Memory B cell (primary cell): ENCODE measurements at places on chromosomes 5 and 9.

GRCh38 chr9:133782157-133783130 is 44.3 kb upstream of the SARDH start:
- peak; percentile 79 for DNase-seq

DNA sequence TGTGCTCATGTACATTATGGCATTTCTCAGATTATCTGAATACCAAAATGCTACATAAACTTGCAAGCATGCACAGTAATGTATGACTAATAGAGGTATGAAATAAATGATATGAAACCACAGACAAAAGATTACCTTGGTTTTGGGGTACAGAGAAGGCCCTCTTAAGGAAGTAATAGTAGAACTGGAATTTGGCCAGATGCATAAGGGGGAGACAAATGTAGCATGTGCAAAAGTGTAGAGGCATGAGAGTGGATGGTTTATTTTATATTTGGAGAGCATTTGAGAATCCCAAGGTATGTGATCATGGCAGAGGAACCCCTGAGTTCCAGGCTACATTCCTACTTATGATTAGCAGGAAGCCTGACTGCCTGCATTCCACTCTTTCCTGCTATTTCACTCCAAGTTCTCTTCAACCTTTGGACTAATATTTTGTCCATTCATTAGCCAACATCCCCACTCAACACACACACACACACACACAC is 74.2 kb downstream of the MAMDC2 start:
- DNase-seq = no peak

GRCh38 chr5:123119334-123119986 is 30.4 kb downstream of the PRDM6 start:
- no peak for DNase-seq

DNA sequence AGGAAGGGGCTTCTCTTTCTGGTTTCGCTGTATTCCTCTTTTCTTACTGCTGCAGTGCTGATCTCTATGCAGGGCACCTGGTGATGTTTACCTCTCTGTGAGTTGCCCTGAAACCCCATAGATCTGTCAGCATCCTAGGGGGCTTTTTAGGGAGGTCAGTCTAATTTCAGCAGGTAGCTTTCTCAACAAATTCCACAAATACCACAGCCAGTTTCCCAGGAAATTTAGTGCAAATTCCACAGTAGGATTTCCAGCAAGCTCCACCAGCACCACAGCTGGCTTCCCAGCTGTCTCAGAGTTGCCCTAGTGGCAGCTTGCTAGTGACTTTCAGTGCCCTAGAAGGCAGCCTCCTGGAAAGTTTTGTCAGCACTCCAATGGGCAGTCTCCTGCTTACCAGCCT is 379.1 kb upstream of the SMC2 start:
- no peak for DNase-seq
